CD4-positive, alpha-beta T cell treated with Interleukin-21 for 1 hour (primary cell): ENCODE measurements at places on chromosomes 1 and 21.

DNA sequence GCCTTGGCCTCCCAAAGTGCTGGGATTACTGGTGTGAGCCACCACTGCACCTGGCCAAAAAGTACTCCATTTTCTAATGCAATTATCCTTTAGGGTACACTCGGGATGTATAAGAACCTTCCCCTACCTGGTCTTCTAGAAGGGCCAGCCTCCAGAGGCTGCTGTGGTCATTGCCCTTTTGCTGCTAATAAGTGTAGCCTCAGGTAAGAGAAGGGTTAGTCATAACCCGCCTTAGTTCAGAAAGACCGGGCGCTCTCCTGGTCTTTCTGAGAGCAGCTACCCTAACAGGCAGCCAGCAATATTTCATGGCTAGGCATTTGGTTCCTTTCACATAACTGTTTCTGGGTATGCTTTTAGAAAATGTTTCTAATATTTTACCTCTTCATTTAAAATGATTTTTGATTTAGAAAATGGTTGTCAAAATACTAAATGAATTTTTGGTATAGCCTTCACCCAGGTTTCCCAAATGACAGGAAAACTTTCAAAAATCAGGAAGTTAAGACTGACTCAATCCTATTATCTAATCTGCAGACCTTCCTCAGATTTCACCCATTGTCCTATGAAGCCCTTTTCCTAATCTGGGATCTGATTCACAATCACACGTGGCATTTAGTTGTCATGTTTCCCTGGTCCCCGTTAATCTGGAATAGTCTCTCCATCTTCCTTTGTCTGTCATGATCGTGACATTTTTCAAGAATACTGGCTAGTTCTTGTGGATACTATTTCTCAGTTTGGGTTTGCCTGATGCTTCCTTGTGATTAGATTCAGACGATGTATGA lies 479.0 kb downstream of the SIPA1L2 start:
- DNase-seq: no peak

GRCh38 chr1:53547231-53547790 lies 88.1 kb downstream of the DMRTB1 start:
- no peak for DNase-seq

- no peak for DNase-seq
Measured at GRCh38 chr1:179924268-179924667, 30.3 kb upstream of the CEP350 start.

DNA sequence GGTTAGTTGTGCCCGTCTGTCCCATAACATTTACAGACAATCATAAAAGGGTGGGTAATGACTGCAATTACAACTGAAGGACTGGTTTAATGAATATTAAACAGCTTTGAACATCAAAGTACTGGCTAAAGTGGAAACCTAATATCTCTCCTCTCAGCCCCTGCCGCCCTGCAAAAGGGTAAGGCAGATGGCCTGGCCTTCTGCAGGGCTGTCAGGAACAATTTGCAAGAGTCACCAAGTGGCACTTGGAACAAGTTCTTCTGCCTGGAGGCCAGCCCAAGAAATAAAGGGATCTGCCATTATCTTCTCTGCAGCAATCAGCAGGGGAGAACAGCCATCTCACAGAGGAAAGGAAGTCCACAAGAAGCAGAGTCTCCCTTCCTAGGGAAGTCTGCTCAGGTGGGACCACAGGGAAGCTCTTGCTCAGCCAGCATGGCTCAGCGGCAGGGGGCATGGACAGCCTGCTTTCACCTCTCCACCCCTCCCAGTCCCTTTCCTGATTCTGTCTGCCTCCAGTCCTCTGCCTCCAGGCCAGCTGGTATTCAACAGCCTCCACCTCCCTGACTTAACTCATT lies 96.1 kb downstream of the TRABD2B start:
- DNase-seq: no peak

DNA sequence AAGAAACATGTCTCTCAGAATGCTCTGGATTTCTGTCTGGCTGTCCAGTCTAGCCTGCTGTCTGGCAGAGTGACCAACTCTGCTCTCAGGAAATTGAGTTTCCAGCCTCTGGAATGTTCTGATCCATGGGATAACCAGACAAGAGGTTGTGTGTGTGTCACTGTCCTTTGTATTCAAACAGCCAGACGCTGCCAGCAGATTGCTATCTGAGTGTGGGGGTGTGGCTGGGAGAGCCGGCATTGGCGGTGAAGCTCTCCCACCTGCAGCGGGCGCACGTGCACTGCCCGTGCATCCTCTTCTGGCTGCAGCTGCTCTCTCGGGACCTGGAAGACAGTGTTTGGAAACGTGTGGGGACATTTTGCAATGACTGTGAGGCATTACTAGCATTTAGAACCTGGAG lies 26.1 kb downstream of the PKP1 start:
- no peak for DNase-seq

- DNase-seq: no peak
Measured at GRCh38 chr1:246815693-246816270, 91.6 kb downstream of the SCCPDH start.

- DNase-seq: no peak
Measured at GRCh38 chr21:45415188-45415942, 10.4 kb downstream of the COL18A1 start.

DNA sequence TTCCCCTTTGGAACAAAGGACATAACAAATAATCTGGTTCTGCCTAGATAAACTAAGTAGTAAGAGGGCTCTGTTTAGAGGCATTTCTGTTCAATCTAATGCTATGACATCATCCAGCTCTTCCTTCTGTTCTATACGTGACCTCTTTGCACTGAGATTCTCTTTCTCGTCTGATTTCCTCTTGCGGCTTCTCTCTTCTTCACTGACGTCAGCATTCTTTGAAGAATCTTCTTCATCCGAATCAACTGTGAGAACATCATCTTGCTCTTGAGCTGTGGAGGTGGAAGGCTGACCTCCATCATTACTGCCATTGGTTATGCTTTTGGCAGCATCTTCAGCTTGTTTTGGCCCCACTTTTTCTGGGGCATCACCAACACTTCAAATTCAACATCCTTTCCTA lies 130.4 kb downstream of the HS2ST1 start:
- peak; percentile 69 for DNase-seq

DNA sequence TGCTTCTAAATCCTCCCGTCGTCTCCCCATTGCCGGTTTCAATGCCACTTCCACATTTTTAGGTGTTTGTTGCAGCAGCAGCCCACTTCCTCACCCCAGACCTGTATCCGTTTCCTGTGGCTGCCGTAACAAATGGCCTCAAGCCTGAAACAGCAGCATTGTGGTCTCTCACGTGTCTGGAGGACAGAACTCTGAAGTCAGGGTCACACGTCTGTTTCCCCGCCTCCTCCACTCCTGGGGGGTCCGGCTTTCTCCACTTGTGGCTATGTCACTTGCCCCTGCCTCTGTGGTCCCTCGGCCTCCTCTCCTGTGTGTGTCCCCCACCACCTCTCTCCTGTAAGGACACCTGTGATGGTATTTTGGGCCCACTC lies 21.8 kb downstream of the TRPM2 start:
- DNase-seq: peak; percentile 45

GRCh38 chr1:185317886-185318310 lies 855 bp upstream of the IVNS1ABP start:
- DNase-seq: peak; percentile 86

- DNase-seq: no peak
Measured at GRCh38 chr1:34511802-34512201, 243.0 kb upstream of the GJB5 start.

DNA sequence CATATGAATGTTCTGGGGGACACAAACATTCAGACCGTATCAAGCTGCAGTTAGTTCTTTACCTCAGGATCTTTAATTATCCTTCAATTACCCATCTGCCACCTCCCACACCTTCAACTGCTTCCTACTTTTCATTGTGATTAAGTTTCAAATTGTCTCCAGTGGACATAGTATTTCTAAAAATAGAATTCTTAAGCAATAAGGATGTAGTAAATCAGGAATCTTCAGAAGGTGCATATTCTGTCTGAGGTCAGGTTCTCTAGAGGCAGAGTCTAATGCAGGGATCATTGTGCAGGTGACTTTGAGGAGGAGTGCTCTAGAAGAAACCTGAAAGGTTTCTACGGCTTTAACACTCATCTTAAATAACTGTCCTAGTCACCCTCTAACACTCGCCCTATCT lies 102.6 kb upstream of the PPP2R5A start:
- no peak for DNase-seq

DNA sequence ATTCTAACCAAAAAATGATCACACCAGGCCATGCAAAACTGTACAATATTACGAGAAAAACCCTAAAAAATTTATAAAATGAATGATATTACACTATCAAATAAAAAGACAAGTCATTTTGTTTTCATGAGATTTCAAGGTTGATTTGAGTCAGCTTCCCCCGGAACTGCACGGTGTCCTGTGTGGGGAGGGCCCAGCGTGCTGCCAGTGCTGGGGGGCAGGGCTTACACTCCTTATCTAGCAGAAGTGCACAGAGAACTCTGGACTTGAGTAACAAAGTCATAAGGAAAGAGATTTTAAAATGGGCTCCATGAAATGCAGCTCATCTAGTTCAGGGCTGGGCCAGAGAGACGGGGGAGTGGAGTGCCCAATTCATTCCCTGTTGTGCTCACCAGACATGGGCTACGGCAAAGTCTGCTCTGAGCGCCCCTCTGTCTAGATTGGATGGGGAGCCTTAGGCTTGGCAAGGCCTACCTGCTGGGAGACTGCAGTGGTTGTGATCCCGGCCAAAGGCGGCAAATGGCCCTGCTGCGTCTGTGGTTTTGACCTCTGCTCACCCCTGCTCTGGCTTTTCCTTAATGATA lies 50.1 kb downstream of the COQ8A start:
- peak; percentile 25 for DNase-seq

DNA sequence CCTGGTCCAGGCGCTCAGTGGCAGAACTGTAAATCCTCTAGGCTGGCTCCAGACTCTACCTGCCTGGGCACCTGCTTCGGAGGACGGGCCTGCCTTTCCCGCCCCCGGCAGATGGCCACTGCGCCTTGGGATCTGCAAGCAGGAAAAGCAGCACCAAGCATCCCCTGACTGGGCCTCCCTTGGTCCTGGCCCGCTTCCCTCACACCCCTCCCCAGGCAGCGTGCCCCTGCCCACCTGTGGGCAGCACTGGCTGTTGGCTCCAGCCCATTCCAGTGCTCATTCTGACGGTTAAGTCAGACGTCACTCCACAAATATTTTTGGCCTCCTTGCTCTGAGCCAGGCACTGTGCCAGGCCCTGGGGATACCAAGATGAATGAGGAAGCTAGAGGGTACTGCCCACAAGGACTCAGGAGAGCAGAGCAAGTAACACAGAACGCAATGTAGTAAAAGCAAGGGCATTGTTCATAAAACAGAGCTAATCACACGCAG lies 22.0 kb upstream of the BLACAT1 start:
- DNase-seq: no peak

- DNase-seq: no peak
Measured at GRCh38 chr1:9435153-9435636, 104.1 kb upstream of the SLC25A33 start.

GRCh38 chr1:113185463-113186104 lies 112.6 kb downstream of the LRIG2 start:
- DNase-seq: no peak

GRCh38 chr21:45209046-45209445 lies 78.6 kb downstream of the POFUT2 start:
- DNase-seq: no peak

- peak; percentile 84 for DNase-seq
Measured at GRCh38 chr1:25796811-25797458, 3.1 kb upstream of the SELENON start.

- DNase-seq: no peak
Measured at GRCh38 chr1:10031461-10031860, 1.3 kb upstream of the UBE4B start.

DNA sequence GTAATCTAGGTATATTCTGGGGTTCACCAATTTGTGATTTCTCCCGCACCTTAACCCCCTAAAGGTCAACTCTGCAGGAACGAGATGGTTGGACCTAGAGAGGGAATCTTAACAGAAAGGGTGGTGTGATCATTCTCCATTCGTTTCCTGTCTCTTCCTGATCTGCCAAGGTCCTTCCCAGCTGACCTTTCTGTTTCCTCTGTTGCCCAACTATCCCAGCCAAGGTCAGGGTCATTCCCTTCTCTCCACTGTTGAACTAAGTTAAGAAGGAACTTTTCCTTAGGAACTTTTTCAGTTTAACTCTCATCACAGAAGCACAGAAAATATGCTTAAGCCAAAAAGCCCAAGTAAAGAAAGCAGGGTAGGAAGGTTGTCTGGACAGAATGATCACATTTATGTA lies 49.3 kb downstream of the KAZN start:
- DNase-seq: no peak

- DNase-seq: no peak
Measured at GRCh38 chr1:191886977-191887376, 271.3 kb upstream of the RGS18 start.

DNA sequence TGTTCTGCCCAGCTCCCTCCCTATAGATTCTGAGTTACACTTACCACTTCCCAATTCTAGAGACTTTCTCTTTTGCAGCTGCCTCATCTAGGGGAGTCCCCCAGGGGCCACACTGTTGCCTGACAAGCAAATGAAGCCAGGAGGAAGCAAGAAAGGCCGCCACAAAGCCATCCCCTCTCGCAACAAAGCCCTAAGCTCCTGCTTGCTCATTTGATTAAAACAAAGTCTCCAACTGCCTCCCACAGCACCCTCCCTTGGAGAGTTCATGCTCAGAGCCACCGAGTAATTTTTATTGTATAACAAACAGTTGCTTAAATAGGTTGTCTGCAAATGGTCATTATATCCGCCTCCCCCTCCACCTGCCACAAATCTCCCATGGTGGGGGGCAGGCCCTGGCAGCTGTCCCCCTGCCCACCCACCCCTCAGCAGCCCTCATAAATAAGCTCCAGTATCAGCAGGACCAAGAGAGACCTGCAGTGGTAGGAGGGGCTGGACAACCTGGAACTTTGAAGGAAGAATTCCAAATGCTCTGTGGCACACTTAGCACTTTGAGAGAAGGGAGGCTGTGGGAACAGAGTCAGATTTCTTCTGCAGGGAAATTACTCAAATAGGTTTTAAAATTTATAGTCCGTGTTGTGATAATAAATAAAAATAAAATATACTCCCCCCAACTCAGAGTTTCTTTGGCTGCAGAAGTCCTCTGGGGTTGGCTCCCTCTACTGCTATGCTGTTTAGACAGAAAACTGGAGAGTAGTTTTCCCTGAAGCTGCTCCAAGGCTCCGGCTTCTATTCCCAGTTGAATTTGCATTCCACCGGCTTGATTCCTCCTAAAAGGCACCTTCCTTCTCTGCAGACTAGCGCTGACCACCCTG lies 237.5 kb downstream of the TTLL7 start:
- peak; percentile 3 for DNase-seq

- DNase-seq: no peak
Measured at GRCh38 chr1:178875936-178876335, 5.1 kb upstream of the ANGPTL1 start.

DNA sequence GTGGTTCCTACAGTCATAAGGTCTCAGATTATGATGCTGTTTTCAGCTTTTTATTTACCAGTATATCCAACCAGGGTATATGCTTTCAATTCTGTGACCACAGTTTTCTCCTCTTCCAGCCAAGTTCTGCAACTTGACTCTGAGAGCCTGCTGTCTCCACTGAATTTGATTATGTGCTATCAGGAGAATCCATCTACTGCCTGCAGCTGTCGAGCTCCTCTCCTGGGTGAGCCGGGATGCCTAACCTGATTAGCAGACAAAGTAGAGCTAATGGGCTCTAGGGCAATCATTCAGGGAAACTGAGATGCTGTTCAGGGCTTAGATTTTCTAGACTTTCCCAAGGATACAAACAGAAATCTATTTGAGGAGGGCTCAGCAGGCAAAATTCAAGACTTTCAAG lies 271.5 kb upstream of the BEND5 start:
- no peak for DNase-seq

- DNase-seq: no peak
Measured at GRCh38 chr1:14190508-14190907, 408.0 kb upstream of the KAZN start.
